Skeletal muscle cell (primary cell): ENCODE measurements at places on chromosomes 3 and 15.
A peak's percentile ranks its signal among the peaks of the same experiment; 100 is the strongest.

- DNase-seq, result no peak
Observed at GRCh38 chr3:72798552-72799195, 49.6 kb downstream of the SHQ1 start.

GRCh38 chr15:90463381-90463780, 66.3 kb upstream of the CRTC3 start:
- DNase-seq, result peak; percentile 71

GRCh38 chr15:98070137-98070536, 109.6 kb downstream of the ARRDC4 start:
- DNase-seq, result no peak

- DNase-seq, result no peak
Observed at GRCh38 chr15:22265056-22265945, 185.0 kb downstream of the OR4M2 start.

DNA sequence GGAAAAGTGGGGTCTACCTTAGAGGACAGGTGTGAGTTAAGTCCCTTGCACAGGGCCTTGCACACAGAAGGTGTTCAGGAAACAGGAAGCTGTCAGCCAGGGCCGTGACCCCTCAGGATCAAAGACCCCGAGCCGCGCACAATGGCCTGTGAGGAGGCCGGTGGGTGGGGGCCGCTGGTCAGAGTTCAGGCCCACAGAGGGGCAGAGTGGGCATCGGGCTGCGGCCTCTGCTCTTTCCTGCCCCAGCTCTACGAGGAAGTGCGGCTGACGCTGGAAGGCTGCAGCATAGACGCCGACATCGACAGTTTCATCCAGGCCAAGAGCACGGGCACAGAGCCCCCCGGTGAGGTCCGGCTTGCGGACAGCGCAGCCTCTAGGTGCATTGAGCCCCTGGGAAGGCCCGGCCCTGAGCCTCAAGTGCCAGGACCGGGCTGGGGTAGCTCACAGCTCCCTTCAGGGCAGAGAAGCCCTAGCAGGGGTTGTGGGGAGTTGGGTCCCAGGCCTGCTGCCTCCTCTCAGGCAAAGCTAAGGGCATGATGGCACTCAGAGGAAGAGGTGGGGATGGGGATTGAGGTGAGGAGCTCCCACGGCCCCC, 37.2 kb downstream of the PSTPIP1 start:
- DNase-seq, result no peak

GRCh38 chr3:2535206-2535605, 436.5 kb downstream of the CNTN4 start:
- DNase-seq, result no peak

DNA sequence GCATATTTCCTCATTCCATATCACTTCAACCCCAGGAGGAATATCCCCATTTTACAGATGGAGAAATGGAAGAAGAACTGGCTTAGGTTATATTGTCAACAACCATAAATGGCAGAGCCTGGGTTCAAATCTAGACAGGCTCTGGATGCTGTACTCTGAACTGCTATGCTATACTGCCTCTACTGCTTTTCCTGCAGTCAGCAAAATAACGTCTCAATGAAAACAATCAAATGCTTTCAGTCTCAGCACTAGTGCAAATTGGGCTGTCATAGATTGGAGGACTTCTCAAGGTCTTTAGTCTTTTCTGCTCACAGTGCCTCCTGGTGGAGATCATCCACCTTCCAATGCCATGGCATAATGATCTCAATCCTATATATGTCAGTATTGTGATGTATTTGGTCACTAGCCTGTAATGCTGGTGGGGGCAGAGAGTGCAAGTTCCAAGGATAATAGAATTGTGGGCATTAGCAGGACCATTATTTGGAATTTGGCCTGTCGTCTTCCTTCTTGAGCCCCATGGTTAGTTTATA, 285.0 kb downstream of the CLSTN2 start:
- DNase-seq, result no peak

DNA sequence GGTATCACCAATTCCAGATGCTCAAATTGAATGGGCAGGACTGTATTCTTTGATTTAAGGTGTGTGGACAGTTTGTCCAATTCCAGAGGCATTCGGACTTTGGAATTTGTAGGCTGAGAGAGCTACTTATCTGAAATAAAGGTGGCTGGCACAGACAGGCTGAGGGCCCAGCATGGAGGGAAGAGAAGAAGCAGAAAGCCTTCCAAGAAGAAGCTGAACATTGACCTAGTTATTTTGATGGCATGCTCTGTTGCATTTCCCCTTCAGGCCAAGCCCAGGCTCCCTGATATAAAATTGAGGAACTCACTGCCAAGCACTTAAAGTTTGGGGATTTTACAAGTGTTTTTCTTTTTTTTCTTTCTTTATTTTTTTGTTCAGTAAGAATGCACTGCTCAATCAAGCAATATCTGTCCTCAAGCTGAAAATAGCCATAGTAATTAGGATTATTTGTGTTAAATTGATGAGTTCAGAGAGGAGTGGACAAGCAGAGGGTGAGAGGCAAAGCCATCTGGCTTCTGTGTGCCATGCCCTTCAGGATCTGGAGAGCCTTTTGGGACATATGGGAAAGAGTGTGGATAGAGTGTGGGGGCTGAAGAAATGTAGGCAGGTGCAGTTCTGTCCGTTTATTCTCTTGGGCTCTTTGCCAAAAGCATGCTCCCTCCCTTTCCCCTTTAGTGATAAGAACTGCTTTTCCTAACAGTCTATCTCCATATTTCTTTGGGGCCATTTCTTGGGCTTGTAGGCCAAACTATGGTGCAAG, 148.9 kb downstream of the OXSM start:
- no peak for DNase-seq

GRCh38 chr3:184772667-184773272, 39.2 kb upstream of the VPS8 start:
- no peak for DNase-seq

- peak; percentile 8 for DNase-seq
Observed at GRCh38 chr3:113626503-113627371, 69.7 kb downstream of the USF3 start.

DNA sequence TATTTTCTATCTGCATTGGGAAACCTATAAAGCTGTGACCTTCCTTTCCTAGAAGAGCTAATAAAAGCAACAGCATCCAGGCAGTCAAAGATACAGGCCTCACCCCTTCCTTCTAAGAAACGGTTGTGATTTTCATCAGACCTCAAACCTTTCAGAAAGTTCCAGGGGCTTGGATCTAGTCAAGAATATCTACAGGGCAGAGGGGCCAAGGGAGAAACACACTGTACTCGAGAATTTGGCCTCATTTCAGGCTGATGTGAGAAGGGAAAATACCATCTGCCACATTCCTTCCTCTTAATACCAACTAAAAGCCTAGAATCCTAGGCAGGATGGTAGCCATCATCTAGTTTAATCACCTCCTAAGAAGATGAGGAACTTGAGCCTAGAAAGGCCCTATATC, 24.5 kb upstream of the BCL6 start:
- no peak for DNase-seq

- no peak for DNase-seq
Observed at GRCh38 chr15:92676561-92676960, 21.0 kb upstream of the FAM174B start.

GRCh38 chr3:124761935-124762660, 31.8 kb downstream of the UMPS start:
- DNase-seq, result no peak

DNA sequence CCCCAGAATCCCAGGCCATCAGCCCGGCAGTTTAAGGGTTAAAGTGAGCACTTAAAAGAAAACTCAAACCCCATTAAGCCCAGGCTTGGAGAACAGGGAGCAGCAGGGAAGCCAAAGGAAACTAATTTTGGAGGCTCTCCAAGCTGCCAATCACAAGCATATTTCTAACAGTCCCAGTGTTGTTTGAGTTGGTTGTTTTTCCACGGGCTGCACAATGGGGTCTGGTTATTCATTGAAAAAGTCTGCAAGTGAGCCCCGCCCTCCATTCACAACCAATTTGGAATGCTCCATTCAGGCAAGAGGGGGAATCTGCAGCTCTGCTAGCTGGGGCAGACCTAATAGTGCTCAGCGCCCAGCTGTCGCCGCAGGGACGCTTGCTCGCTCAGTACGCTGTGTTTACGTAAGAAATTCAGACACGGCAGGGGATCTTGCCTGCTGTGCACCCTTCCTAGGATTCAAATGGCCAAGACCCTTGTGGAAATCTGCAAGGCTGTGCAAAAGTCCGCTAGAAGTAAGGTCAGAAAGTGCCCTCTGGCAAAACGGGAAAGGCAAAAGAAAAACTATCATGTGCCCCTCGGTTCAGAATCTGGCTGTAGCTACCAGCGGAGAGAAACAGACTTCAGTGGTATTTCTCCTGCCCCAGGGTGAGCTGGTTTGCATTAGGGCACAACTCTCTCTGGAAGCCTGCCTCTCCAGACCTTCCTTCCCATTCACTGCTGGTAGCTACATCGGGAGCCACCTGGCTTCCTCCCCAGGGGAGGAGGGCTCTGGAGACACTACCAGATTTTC, 11.0 kb downstream of the ETV5 start:
- peak; percentile 63 for DNase-seq

DNA sequence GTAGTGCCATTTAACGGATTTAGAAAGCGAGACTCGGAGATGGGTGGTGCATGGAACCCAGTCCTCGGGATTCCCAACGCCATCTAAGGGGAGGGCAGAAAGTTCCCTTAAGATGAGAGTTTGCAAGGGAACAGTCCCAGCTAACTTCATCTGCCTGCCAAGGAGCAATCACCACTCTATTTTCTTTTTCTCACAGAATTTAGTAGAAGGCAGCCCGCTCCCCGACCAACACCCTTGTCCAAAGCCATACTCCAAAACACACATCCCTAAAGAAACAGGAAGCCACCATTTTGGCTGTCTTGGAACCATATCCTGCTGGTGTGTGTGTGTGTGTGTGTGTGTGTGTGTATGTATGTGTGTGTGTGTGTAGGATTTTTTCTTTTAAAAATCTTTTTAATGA, 7.1 kb upstream of the FGD5 start:
- no peak for DNase-seq

GRCh38 chr3:54755756-54756155, 172.1 kb downstream of the LRTM1 start:
- no peak for DNase-seq

DNA sequence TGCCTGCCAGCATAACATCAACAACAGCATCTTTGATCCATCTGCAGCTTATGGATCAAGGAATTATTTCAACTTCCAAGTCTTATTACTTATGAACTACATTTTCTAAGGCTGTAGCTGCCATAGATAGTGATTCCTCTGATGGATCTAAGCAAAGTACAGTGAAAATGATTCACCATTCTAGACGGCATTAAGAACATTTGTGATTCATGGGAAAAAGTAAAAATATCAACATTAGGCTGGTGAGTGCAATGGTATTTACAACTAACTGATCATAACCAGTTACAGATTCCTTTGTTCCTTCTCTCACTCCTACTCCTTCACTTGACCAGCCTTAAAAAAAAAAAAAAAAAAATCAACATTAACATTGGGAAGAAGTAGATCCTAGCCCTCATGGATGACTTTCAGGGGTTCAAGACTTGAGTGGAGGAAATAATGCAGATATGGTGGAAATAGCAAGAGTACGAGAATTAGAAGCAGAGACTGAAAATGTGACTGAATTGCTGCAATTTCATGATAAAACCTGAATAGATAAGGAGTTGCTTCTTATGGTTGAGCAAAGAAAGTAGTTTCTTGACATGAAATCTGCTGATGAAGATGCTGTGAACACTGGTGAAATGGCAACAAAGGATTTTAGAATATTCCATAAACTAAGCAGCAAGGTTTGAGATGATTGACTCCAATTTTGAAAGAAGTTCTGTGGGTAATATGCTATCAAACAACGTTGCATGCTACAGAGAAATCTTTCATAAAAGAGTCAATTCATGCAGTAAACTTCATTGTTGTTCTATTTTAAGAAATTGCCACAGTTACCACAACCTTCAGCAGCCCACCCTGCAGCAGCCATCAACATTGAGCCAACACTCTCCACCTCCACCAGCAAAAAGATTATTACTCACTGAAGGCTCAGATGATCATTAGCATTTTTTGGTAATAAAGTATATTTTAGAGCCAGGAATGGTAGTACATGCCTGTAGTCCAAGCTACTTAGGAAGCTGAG, 22.8 kb downstream of the SLC12A6 start:
- DNase-seq, result no peak
